ENCODE measurements at places on chromosomes 5 and 9.

DNA sequence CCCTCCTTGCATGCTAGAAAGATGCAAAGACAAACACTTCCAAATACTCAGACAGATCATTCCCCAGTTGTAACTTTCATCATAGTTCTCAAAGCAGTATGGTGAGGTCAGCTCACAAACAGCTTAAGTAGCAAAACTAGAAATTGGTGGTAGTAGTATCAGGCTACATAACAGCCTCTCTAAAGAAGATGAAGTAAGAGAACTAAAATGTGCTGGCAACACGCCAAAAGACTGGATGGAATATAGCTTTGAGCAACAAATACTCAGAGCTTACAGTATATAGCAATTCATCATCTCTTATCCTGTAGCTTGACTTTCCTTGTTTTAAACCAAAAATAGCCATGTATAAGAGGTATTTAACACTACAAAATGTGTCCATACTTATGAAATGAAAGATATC lies 7.5 kb downstream of the PFDN1 start:
- DNase-seq = no peak

GRCh38 chr5:133610489-133611356 lies 1.6 kb downstream of the FSTL4 start:
- DNase-seq = no peak

GRCh38 chr5:138316355-138316754 lies 15.2 kb downstream of the CDC25C start:
- no peak for DNase-seq

- DNase-seq = no peak
Observed at GRCh38 chr5:50969151-50970031, 303.0 kb downstream of the PARP8 start.

DNA sequence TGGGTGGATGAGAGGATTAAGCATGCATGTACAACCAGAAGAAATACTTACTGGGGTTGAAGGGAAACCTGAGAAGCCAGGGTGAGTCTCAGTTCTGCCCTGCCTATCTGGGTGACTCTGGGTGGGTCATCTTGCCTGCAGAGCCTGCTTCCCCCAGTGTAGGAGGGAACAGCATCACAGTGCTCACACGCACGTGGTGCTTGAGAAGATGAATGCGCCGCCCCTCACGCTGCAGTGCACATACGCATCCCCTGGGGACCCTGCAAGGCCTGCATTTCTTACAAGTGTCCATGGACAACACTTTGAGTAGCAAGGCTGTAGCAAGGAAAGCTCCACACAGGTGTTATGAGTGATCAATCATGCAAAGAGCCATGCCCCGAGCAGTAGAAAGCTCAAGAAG lies 18.7 kb upstream of the GABBR2 start:
- DNase-seq = no peak

DNA sequence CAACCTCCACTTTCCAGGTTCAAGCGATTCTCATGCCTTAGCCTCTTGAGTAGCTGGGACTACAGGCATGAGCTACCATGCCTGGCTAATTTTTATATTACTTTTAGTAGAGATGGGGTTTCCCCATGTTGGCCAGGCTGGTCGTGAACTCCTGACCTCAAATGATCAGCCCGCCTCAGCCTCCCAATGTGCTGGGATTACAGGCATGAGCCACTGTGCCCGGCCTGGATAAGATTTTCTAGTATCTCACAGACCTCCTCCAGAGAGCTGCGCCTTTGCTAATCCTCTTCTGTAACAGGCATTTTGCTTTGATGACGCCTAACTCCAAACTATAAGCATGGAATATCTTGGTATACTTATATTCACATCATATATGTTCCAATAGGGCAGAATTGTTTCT lies 99.4 kb downstream of the FSTL4 start:
- DNase-seq = no peak

DNA sequence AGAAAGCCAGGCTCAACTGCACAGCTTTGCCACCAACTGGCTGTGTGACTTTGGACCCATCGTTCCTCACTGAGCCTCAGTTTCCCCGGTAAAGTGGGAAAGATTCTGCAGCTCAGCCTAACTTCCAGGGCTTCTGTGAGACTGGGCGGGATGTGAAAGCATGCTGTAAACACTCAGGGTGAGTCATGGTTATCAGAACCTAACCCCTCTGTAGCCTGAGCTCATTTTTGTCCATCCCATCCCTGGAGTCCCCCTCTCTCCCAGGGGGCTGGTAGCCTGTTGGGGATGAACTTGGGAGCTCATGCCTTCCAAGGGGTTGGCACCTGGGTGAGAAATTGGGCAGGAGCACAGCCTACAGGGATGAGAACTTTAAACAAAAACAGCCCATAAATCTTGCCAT lies 2.3 kb downstream of the CCDC69 start:
- no peak for DNase-seq

DNA sequence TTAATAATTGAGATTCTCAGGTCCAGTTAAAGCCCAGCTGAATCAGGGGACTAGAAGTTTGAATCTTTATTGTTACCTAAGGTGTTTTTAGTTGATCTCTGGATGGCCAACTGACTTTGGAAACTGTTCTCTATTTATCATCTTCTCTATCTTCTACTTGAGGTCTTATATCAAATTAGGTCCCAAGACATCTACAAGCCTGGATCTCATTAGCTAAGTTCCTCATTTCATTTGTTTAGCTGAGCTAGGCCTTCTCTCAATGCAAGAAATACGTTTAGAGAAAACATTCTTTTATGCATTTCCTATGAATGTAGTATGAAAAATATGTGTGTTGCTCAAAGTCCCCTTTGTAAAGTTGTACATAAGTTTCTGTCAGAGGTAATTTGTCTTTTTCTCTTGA lies 196.6 kb downstream of the PTTG1 start:
- DNase-seq = no peak

DNA sequence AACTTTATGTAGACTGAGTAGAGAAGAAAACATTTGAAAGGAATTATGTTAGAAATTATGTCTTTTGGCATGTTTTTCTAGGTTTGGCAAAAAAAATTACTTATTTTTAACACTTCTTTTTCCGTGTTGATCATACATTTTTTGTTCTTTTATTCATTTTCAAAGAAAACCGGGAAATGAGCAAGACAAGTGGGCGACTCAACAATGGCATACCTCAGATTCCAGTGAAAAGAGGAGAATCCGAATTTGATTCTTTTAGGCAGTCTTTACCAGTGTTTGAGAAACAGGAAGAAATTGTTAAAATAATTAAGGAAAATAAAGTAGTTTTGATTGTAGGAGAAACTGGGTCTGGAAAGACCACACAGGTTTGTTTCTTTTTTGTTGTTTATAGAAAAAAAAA lies 12.9 kb downstream of the YTHDC2 start:
- no peak for DNase-seq

- DNase-seq = no peak
Observed at GRCh38 chr9:15180124-15180523, 126.9 kb downstream of the TTC39B start.

DNA sequence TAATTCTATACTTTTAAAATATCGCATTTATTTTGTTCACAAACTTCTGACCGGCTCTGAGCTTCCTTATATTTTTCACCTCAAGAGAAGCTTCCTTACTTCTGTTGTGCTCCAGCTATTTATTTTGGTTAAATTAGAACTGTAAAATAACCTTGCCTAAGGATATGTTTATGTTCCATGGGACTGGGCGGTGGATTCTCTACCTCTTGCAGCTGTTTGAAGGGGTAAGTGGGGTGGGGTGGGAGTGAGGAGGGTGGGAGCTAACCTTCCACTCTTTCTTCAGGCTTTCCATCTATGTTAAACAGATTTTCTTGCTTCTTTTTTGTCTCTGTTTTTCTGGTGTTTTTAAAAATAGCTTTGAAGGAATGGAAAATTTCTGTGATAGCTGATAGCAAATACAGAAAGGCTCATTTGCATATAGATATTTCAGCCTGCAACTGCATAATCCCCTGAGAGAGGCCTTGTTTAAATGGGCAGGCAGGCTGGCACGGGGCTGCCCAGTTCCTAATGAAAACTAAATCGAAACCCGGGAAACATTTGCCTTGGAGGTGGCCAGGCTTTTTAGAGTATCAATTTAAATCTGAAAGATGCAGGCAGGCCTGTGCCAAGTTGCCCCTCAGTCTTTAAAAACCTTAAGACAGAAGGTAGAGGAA lies 122.1 kb upstream of the DMAC1 start:
- no peak for DNase-seq

GRCh38 chr5:112239996-112240395 lies 179.1 kb downstream of the EPB41L4A start:
- no peak for DNase-seq

DNA sequence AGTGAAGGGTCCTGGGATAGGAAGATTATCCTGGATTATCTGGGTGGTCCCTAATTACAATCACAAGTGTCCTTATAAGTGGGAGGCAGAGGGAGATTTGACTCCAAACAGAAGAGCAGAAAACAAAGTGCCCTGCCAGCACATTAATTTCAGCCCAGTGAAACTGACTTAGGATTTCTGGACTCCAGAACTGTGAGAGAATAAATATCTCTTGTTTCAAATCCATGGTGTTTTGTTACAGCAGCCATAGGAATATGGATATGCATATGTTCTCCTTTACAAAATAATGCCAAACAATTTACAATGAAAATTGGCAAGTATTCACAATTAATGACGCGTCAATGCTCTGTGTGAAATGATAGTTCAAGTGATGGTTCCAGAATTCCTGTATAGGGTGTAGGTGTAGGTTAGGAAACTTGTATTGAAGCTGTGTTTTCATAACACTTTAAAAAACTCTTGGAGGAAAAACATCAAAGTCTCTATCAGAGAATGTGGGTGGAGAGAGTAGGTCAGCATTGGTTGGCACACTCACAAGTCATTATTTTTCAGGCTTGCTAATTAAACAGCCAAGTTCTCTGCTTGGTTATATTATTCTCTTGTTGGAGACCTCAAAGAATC lies 19.9 kb upstream of the PLPP1 start:
- no peak for DNase-seq

DNA sequence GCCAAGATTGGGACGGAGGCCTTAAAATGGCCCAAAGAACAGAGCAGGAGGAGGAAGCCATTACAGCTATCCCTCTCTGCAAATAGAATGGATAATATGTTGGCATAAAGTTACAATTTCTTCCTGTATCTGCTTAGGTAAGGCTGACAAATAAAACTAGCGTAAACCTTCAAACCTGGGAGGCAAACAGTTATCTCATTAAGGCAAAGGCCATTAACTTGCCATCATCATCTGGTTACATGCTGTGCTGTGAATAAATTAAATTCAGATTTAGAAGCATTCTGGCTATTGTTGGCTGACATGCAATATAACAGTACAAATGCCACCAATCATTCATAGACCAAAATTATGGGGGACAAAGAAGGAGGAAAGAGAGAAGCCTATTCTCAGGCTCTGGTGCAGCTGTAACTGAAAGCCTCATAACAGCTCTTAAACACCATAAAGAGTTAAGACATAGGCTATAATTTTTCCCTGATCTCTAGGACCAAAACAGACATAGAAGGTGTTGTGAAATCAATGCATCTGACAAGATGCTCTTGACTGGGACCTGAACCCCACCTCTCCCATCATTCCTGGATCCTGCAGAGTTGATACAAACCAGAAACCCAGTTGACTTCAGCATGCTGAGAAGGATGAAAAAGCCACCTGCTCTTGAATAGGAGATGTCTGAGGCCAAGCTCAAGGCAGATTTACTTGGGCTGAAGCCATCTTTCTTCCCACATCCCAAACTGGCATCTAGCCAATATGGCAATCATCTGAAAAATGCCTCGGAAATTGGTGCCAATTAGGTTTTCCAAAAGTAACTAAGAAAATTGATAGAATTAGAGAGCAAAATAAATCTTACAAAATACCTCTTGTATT lies 62.5 kb downstream of the PLCXD3 start:
- DNase-seq = no peak

DNA sequence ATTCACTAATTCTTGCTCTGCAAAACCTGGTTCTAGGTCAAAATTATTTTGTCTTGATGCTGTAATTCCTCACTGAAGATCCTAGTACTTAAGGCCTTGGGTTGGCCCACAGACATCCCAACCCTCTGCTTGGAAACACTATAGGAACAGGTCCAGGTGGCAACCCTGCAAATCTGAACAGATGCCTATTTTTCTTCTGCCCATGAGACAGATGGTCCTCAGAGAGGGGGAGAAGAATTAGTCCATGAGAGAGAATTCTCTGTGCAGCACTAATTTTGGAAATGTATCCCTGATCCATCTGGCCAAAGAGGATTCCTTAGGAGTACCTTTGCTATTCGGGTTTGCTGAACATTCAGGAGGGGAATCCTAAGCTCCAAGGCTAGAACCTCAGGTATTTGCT lies 156.3 kb downstream of the ELAVL2 start:
- no peak for DNase-seq

- no peak for DNase-seq
Observed at GRCh38 chr9:87831159-87831558, 51.5 kb upstream of the SPATA31E1 start.

DNA sequence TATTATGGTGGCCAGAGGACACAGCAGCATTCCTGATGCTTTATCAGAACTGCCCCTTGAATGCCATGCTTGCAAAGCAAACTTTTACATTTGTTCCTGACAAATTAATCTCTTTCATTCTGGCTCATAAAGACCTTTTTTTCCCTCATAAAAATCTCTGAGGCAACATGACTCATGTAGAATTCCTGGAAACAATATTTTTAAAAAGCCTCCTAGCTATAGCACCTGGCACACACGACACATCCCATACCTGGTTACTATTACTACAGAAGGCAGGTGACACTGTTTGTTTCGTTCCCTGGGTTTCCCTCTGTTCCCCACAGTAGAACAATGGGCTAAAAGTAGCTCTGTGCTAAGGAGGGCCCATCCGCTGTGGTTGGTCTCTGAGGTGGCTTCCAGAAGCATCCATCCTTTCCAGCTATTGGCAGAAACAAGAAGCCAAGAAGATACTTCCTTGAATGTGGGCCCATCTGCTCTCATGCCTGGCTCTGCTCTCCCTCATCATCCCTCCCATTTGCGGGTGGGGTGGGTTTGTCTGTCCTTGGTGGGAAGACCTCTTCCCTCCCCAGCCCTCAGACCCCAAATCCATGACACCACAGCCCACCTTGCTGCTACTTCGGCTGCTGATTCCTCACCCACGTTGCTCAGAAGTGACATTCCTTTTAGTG lies 59.1 kb downstream of the GALNT12 start:
- DNase-seq = no peak

GRCh38 chr5:43149231-43149630 lies 28.5 kb downstream of the ZNF131 start:
- no peak for DNase-seq
